ENCODE measurements at places on chromosomes 2 and 18. TPM values are rescaled to one million over a fixed set of nuclear protein-coding genes. Genes with fewer than 3 reads are reported as not detected.
A peak's percentile ranks its signal among the peaks of the same experiment; 100 is the strongest.

CFAP65 gene
- total RNA-seq: not detected

PNPT1 gene
- 22.2 TPM for total RNA-seq

RNF125 gene
- 3.4 TPM for total RNA-seq

DNA sequence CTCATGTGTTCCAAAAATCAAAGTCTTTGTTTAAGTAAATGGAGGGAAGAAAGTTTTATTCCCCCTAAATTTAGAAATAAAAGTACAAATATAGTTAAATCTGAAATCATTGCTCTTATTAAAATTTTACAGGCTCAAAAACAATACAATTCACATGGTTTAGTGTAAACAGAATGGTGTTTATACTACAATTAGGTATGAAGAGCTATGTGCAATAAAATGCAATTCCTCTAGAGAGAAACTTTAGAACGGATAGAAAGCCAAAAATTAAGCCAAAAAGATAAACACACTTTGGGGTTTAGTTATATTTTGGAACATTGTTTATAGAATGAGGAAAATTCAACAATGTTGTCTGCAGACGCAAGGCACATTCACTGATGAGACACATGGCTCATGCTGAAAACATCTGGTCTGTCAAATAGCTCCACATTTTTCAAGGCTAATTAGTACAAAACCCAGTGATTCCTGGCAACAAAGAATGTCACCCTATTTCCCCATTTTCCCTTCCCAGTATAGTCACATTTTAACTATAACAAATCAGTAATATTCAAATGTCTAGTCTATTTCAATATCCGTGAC, 103.3 kb downstream of the EXOC6B start:
- DNase-seq: no peak

- DNase-seq: peak; percentile 39
Observed at GRCh38 chr2:183490914-183491313, 366.7 kb downstream of the NUP35 start.

DNA sequence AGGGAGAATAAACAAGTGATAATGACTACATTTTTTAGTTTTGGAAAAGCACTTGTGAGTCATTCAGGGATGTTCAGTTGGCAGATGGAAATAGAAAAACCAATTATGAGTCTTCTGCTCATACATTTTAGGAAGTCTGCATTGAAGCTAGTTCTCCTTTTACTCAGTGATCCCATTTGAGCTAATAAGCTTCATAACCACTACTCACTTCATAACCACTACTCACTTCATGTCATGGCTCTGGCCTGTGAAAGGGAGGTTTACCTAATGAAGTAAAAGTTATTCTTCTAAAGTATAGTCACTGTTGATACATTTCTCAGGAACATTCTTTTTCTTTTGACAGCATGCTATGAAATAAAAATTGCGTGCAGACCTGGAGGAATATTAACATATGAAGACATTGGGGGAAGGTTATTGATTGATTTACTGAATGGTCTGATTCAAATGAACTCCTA, 948.7 kb downstream of the TSN start:
- DNase-seq: no peak

Measured in left ventricle myocardium superior (tissue), 1 donor.